HT1080 (cell line): ENCODE measurements at places on chromosomes 5 and 9.

DNA sequence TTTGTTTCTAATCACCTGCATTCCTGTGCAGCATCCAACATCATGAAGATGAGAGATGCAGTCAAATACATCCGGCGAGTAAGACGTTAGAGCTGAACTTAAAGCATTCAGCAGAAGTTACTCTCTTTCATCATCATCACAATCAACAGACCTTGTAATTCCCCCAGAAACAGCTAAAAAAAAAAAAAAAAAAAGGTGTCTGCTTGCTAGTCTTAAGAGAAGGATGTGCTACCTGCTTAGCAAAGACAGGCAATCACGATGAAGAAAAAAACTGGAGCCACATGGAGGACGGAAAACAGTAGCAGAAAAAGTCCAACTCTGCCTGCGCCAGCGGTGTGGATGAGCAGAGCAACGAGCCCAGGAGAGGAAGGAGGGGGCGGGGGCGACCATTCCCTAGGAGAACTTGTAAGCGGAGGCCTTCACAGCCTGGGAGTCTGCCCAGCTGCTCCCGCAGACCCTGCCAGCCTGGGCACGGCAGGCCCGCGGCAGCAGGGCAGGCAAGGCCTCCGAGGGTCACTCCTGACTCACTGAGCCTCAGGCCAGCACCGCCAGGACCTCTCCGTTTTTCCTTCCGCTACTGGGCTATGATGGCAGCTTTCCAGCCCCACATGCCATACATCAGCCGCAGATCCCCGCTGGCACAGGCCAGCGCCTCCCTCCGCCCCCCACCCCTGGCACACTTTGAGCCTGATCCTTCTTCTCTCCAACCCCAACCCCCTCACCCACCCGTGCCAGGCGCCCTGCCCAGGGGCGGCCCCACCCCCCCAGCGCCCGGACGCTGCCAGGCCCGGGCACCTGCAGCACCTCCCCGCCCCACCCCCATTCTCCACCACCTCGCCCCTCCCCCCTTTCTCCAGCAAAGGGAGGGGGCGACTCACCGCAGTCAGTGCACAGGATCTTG, 1.4 kb downstream of the NRG2 start:
- DNase-seq: peak; percentile 91

GRCh38 chr9:93357649-93358048, 93.8 kb upstream of the FAM120A start:
- DNase-seq: no peak

- no peak for DNase-seq
Measured at GRCh38 chr9:34187891-34188240, 9.0 kb downstream of the UBAP1 start.

DNA sequence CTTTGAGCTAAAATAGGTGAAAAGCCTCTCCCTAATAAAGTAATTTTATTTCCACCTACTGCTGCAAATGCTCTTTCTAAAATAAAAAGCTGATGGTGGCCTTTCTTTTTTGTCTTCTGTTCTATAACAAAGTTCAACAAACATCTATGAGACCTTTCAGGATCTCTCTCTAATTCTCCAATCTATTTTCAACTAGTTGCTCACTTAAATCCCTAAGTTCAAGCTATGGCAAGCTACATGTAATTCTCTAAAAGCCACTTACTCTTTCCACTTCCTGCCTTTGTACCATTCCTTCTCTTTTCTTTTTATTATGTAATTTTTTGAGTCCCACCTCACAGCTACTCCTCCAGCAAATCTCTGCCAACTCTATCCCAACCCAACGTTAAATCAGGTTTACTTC, 20.9 kb downstream of the CHD1 start:
- DNase-seq: no peak

GRCh38 chr9:135341612-135342169, 137.9 kb upstream of the PPP1R26 start:
- no peak for DNase-seq

DNA sequence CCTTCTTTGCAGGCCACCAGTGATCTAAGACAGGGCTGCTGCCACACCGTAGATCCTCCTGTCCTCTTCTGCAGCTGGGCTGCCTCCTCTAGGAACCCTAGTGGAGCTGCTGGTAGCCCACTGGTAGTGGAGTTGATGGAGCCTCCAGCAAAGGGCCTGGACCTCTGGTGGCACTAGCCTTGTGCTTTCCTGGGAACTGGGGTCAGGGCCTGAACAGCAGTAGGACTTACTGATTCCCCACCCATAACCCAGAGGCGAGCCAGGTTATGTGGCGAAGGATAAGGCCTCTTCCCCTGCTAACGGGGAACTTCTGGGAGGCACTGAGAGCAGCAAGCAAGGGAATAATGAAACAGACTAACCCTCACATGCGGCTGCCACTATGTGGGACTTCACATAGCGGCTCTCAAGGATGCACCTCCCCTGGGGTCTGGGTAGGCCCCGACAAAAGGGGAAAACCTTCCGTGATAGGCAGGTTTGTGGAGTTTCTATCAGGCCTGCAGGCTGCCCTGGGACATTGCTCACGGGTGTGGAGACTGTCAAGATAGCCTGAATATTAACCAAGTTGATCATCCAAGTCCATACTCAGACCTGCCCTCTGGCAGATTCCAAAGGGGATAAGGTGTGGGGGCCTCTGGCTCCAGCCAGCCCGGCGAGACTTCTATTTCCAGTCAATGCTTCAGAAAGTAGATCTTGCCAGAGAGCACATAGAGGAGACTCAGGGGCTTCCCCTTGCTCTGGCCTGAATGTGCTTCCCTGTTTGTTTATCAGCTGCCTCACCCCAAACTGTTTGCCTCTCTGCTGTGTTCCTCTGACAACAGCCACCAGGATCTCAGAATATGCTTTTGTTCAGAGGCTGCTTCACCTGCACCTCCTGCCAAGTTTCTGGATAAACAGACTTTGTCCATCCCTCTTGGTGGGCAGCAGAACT, 7.4 kb downstream of the SLC22A4 start:
- DNase-seq: no peak

- DNase-seq: no peak
Measured at GRCh38 chr9:121781701-121782464, 130.4 kb downstream of the DAB2IP start.

DNA sequence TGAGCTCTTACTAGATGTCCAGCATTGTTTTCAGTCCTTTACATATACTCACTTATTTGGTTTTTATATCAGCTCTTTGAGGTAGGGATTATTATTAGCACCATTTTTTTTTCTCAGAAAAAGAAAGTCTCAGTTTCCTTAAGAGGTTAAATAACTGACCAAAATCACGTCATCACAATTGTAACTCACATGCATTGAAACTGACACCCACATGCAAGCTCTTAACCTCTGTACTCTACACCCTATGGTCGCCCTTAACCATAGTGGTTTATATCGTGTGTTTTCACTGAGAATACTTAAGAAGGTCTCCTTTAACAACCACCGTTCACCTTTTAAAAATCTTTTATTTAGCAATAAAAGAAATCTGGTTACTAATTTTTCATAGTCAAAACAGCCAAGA, 61.0 kb downstream of the PRDM6 start:
- DNase-seq: no peak

DNA sequence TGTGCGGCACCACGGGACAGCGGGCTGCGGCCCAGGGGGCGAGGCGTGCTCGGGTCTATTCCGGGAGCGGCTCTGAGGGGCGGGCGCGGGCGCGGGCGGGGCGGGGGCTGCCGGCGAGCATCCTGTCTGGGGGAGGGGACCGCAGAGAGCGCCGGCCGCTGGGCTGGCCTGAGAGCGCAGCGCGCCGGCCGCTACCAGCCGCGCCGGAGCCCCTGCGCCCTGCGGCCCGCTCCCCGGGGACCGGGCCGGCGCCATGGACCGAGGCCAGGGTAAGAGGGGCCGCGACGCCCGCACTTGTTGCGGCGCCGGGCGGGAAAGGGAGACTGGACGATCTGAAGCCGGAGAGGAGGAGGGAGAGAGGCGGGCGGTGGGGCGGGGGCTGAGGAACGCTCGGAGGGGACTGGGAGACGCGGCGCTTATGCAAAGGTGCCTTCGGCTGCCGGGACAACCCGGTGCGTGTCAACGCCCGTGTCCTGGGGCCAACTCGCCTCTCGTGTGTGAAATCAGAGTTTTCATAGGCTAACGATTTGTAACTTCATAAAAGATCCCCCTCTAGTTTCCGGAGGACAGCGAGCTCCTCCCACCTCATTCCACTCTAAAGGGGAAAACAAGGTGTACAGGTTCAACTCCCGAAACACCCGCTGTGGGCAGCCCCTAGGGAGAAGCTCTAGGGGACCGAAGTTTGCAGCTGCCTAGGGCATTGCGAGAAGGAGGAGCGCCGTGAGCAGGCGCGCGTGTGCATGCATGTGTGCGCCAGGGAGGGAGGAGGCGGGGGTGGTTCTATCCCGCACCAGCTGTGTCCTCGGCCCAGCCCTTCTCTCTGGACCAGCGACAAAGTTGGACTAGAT, at the start of gene AFAP1L1:
Gene AFAP1L1, plus strand, starts transcription at position 144 of the 848 bp plus-strand sequence. Its CDS starts 110 bp downstream, at position 254.
- DNase-seq: no peak

DNA sequence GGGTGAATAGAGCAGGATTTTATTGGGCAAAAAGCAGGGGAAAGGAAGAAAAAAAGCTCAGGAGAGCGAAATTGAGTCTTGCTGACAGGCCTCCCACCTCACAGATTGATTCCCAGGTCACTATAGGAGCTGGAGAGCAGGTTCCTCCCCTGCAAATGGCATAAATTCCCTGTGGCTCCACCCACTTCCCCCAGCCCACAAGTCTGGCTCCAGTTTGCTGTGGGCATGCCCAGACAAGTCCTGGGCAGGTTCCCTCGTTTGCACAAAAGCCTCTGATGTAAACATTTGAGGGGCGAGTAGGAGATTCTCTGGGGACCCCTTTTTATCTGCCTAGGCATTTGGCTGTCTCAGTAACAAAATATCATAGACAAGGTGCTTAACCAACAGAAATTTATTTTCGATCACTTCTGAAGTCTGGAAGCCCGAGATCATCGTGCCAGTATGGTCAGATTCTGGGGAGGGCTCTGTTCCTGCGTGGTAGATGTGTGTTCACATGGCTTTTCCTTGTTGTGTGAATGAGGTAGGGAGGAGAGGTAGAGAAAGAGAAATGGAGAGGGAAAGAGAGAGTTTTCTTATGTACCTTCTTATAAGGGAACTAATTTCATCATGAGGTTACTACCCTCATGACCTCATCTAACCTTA, 614.5 kb downstream of the MAT2B start:
- peak; percentile 72 for DNase-seq

DNA sequence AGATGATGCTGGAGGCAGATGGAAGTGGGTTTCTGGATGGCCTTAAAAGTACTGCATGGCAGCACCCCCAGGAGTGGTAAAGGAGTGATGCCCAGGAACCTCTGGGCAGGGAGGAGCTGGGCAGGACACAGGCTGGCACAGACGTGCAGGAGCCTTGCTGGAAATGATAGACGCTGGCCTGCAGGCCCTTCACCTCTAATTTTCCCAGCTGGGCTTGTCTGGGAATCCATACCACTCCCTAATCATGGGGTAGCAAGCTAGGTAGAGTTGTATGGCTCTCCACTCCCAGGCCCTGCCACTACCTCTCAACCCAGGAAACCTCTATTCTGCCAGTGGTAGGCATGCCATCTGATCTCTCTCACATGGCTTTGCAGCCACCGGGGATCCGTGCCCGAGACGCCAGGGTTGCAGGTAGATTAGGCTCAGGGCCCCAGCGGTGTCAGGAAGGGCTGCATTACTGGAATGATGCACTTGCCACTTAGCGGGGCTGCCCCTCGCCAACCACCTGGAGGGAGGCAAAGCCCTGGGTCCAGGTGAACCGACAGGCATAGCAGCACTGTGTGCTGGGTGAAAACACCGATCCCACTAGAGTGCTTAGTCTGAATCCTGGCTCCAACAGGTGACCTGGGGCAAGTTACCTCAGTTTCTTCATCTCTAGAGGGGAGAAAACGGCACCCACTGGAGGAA, 79.6 kb upstream of the SLC25A51 start:
- DNase-seq: no peak

DNA sequence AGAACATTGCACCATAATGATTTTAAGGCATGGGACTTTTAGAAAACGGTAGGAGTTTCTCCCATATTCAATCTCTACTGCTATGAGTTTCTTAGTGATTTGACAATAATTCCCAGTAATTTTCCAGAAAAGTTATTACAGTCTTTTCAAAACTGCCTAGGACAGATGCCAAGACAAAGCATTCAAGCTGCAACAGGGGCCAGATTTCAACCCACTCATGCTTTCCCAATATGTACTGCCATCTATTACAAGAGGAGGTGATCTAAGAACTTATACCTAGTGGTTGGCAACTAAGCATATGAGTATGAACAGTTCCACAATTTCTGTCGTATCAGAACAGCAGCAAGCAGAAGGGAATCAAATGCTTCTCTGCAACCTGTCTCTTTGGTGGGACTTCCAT, 95.1 kb upstream of the TMED7 start:
- no peak for DNase-seq

DNA sequence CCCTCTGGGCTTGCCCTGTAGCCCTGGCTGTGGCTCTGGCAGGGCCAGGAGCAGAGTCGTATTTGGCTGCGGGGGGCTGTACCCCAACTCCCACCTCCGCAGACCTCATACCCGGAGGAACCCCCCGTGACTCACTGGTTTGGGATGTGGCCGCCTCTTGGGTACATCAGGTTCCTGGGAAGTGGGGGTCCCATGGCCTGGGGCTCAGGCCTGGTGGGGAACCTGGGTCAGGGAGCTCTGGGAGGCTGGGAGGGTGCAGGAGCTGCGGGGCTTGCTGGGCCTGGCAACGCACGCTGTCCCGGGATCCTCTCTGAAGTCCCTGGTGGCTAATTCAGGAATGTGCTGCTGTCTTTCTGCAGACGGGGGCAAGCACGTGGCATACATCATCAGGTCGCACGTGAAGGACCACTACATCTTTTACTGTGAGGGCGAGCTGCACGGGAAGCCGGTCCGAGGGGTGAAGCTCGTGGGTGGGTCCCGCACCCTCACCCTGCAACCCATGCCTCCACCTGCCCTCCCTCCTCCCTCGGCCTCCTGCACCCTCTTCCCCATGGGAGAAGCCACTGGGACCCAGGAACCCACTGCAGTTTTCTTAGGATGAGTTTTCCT, 2.4 kb downstream of the LCN1 start:
- DNase-seq: no peak

GRCh38 chr9:78575081-78575480, 278.2 kb downstream of the PSAT1 start:
- no peak for DNase-seq

DNA sequence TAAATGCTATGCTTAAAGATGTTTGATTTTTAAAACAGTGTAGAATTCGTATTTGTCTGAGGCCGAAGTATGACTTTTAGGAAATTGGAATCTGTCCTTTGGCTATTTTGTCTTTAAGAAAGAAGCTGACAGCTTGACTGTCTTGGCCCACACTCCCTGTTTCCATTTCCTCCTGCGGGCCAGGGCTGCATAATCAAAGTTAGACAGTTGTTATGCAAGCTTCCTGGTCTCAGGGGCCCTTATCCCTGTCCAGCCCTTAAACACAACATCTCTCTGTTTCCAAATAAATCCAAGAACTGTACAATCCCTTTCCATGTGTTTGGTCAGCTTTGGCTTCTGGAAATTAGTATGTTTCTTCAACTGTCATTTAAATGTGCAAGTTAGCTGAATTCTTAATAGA, 54.6 kb upstream of the ECM2 start:
- DNase-seq: no peak
